ENCODE measurements at places on chromosomes 16 and 17.

- DNase-seq = no peak
These were observed 394 bp upstream of the NME4 start for GRCh38 chr16:396605-397004.

DNA sequence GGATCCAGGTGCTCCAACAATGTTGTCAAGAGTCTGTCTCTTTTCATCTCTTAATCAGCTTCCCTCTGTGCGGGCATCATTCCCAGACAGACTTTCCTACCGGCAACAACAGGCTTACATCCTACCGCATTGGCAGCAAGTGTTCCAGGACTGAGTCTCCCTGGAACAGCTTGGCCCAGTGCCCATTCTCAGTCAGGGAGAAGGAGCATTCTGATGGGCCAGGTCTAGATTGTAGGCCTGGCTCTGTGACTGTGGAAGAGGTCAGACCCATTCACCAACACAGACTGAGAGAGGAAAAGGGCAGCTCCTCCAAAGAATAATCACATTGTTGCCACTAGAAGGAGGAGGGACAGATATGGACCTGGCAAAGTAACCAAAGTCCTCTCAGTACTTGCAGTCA, 68.1 kb upstream of the TMEM132E start:
- no peak for DNase-seq

DNA sequence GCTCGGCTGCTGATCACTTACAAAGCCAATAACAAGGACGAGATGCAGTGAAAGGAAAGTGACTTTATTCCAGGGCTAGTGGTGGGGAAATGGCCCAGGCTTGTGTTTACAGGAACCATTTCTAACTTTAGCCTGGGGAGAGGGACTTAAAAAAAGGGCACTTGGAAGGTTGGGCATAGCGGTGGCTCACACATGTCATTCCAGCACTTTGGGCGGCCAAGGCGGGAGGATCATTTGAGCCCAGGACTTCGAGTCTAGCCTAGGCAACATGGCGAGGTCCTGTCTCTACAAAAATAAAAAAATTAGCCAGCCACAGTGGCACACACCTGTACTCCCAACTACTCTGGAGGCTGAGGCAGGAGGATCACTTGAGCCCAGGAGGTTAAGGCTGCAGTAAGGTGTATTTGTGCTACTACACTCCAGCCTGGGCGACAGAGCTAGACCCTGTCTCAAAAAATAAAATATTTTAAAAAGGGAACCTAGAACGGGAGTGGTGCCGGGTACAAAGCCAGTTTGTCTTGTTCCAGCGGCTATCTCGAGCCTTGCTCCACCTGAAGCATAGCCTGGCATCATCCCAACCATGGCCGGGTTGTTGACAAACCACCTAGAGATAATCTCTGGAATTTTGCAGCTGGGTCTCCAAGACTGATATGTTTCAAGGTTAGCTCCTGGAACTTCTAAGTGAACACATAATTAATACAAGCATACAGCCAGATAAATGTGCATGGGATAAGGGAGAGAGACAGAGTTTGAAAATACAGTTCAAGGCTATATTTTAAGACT, 5.7 kb upstream of the TVP23A start:
- DNase-seq = no peak

DNA sequence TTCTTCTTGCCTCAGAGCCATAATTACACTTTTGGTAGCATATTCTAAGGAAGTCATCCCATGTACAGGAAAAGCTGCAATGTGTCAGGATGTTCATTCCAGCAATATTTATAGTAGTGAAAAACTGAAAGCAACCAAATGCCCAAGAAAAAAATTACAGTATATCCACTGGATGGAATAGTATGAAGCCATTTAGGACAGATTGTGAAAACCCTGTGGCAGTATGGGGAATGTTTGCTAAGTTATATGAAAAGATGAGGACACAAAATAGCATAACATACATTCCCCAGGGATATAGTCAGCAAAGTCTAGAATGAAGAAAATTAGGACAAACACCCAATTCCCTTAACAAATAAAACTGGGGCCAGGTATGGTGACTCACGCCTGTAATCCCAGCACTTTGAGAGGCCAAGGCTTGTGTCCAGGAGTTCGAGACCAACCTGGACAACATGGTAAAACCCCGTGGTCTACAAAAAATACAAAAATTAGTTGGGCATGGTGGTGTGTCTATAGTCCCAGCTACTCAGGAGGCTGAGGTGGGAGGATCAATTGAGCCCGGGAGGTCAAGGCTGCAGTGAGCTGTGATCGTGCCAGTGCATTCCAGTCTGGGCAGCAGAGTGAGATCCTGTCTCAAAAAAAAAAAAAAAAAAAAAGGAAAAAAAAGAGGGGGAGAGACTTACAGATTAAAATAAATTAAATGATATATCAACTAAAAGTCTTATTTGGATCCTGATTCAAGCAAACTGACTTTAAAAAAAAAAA, 2.3 kb downstream of the LRRC3C start:
- no peak for DNase-seq

DNA sequence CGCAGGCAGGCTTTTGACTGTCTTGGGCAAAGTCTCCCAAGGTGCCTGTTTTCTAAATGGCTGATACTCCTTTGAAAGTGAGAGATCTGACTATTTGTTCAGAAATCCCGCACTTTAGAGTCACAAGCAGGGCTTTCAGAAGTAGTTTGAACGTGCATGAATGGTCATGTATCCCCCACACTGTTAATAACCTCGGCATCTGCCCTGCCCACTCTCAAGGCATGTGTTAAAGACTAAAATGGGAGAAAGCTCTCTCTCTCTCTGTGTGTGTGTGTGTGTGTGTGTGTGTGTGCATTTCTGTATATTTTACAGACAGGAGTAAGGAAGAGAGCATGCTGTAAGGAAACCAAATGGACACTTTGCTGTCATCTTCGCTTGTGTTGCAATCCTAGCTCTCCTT, 163.7 kb downstream of the MAF start:
- DNase-seq = no peak

- DNase-seq = no peak
These were observed 119.7 kb upstream of the MYOCD start for GRCh38 chr17:12545877-12546513.

Measured in NCI-H2107 (cell line).